ENCODE measurements at places on chromosomes 2 and 18. TPM values are rescaled to one million over a fixed set of nuclear protein-coding genes. Genes with fewer than 3 reads are reported as not detected.

The C2orf80 gene
- not detected for total RNA-seq

The PAPOLG gene
- total RNA-seq: 16.1 TPM

The GPR75 gene
- total RNA-seq: 0.10 TPM

The CRYBA2 gene
- total RNA-seq: not detected

The UGT1A4 gene
- total RNA-seq: not detected

The CHRND gene
- not detected for total RNA-seq

The TXNDC2 gene
- total RNA-seq: not detected

All from activated naive CD4-positive, alpha-beta T cell treated with anti-CD3 and anti-CD28 coated beads for 36 hours (primary cell).